Activated CD4-positive, alpha-beta T cell treated with anti-CD3 and anti-CD28 coated beads, Interleukin-2, amount 10 ng/mL, durations not matched to agents 24 days and 14 days (primary cell): ENCODE measurements at places on chromosomes 1 and 21. TPM values are rescaled to one million over a fixed set of nuclear protein-coding genes. Genes with fewer than 3 reads are reported as not detected.

ZNF648 gene
- total RNA-seq, result not detected in 2 replicates

MTF2 gene
- total RNA-seq, result 63.7 and 64.3 TPM in 2 replicates

CD53 gene
- 185 and 190 TPM in 2 replicates for total RNA-seq

DNA sequence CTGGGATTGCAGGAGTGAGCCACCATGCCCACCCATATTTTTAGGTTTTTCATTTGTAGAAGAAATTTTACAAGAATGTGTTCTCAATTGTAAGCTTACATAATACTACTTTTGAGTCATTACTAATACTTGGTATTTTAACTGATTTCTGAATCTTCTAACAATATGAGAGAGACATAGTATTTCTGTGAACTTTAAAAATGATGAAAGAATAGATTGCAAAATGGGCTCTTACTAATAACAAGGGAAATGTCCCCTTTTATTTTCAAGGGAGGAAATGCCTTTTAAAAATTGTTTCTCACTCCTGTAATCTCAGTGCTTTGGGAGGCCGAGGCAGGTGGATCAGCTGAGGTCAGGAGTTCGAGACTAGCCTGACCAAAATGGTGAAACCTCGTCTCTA is 5.9 kb downstream of the AGO3 start:
- DNase-seq, result no peak

DNA sequence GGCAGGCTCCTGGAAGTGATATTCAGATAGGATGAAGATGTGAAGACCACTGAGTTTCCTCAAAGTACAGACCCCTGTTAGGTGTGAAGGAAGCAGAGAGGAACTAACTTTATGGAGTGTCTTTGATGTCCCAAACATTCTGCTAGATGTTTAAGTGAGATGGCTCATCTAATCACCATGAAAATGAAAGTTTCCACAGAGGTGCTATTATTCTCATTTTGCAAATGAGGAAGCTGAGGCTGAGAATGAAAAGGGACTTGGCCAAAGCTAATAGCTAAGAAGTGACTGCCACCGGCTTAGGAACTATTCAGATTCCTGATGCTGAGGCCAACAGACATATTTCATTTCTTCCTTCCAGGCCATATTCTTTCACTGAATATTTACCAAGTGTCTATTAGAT is 45.9 kb upstream of the WLS start:
- no peak for DNase-seq

GRCh38 chr1:231527586-231528171 is 790 bp upstream of the TSNAX start:
- DNase-seq, result no peak

DNA sequence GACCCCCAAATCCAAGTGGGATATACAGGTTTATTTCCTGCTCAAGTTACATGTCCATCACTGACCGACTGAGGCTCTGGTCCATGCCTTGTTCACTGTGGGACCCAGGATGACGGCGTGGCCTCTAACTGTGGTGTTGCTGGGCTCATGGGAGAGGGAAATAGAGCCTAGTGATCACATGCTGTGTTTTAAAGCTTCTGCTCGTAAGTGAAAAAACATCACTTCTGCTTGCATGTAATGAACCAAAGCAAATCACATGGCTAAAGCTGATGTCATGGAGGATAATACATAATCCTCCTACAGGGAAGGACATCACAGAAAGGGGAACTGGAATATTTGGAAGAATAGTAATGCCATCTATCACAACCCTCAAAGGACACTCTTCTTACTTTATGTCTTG is 107.6 kb downstream of the FASLG start:
- DNase-seq, result no peak
